HCEC 1CT (cell line): ENCODE measurements at places on chromosomes 11 and 22.

GRCh38 chr11:107018219-107018901 lies at the start of gene GUCY1A2:
Gene GUCY1A2, minus strand, starts transcription at chr11:107018476. Its CDS starts 421 bp downstream, at chr11:107018055.
- no peak for DNase-seq

GRCh38 chr22:41979423-41980250 lies 10.4 kb downstream of the SEPTIN3 start:
- no peak for DNase-seq

DNA sequence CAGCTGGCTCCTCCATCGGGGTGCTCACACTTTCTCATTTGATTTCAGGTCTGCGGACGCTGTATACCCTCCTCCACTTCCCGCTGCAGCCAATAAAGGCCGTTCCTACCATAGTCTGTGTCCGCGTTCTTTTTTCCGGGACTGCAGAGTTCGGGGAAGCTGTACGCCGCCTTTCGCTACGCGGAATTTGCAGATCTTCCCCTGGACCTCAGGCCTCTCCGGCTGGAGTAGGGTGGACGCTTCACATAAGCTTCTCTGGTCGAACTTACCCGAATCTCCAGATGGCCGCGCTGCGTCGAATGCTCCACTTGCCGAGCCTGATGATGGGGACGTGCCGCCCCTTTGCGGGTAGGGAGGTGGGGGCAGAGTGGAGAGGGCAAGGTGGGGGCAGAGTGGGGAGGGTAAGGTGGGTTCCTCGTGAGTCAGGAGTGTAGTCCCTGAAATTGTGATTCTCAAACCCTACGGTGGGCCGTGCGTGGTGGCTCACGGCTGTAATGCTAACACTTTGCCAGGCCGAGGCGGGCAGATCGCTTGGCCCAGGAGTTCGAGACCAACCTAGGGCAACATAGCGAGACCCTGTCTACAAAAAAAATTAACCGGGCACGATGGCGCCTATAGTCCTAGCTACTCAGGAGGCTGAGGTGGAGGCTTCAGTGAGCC lies 617 bp downstream of the CSKMT start:
- peak; percentile 59 for DNase-seq

DNA sequence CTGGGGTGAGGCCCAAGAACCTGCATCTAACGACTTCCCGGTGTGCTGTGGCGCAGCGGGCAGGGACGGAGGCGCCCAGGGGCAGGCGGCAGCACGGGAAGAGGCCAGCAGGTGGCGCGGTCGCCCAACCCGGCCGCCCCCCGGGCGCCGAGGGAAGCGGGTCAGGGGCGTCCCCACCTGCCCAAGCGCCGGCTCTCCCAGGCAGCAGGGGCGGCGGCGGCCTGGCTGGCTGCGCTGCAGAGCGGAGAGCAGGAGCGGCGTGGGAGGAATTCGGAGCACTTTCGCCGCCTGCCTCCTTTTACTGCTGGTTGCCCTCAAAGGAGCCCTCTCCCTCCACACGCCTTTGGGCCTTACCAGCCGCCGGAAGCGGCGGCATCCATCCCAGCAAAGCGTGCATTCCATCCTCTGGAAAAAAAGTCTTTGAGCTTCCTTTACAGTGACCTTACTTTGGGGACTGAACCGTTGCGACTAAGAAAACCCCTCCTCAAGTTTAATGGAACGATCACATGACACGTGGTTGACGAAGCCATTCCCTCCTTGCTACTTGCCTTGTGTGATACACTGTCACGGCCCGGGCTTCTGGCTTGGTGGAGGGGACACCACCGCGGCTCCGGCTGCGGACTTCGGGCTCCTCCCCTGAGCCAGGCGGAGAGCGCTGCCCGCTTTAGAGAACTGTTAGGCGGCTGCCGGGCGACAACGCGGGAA lies 106.8 kb upstream of the CLMP start:
- DNase-seq: peak; percentile 16

- DNase-seq: peak; percentile 27
Measured at GRCh38 chr11:14361951-14362350, 3.0 kb upstream of the RRAS2 start.

GRCh38 chr11:48005136-48005535 lies 24.8 kb downstream of the PTPRJ start:
- DNase-seq: no peak

DNA sequence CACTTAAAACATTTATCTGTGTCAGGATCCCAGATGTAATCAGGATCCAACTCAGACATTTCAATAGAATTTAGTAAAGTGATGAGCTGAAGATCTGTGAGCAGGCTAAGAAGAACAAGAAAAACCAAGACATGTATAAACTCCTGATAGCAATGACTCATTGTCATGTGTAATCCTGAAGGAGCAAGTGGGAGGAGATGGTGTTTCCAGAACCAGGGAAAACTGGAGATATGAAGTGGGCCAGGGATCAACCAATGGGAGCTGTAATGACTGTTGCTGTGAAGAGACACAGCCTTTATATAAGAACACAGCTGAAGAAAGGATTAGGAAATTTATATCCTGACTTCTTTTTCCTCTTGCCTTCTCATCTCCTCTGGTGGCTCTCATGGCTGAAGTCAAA lies 682.5 kb upstream of the ARHGAP42 start:
- no peak for DNase-seq
